ENCODE measurements at places on chromosomes 12 and 14.

DNA sequence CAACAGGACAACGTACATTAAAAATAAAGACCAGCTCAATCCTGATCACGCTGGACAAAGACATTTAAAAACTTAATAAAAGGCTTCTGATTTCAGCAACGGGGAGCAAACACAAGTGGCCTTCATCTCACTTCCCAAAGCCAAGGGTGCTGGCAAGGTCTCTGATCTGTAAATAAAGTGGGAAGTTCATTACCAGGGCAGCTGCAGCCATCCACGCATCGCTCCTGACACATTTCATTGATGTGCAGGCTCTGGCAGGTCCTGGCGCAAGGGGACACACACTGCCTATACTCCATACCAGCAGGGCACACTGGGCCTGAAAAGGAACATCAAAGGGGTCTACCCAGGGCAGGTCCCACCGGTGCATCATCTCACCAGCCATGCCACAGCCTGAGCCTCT, 51.0 kb downstream of the VWF start:
- H3K36me3 ChIP-seq, result no peaks in the 10 kb centered on the region
- no peak overlapping the region for H3K4me3 ChIP-seq
- H3K27ac ChIP-seq, result no peak overlapping the region
- H3K27me3 ChIP-seq, result no peaks in the 10 kb centered on the region

- H3K4me3 ChIP-seq, result no peak overlapping the region
- no peaks in the 10 kb centered on the region for H3K36me3 ChIP-seq
- no peak for DNase-seq
- no peak overlapping the region for H3K27ac ChIP-seq
Measured at GRCh38 chr12:4015225-4016091, 142.3 kb upstream of the PARP11 start.

DNA sequence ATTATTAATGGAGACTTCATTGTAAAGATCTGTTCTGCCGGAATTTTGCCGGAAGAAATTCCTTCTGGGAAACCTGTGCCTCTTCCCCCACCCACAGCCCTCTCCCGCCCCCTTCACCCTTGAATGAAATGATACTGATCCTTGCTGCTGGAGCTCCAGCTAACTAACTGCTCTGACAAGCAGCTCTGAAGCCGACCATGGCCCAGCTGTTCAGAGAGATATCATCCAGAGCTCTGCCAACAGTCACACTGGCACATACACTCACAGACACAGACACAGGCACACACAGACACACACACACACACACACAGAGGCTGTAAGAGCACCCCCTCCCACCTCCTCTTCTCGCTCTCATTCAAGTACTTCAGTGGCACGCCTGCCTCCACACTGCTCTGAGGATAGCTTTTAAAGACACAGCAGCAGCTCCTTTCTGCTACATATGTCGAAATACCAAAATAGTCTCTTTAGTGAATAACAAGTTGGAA, 88.6 kb downstream of the R3HDM2 start:
- H3K36me3 ChIP-seq, result no peaks in the 10 kb centered on the region
- no peak for DNase-seq
- peaks cover 14% of the 10 kb centered on the region for H3K4me1 ChIP-seq
- H3K27ac ChIP-seq, result no peak overlapping the region

DNA sequence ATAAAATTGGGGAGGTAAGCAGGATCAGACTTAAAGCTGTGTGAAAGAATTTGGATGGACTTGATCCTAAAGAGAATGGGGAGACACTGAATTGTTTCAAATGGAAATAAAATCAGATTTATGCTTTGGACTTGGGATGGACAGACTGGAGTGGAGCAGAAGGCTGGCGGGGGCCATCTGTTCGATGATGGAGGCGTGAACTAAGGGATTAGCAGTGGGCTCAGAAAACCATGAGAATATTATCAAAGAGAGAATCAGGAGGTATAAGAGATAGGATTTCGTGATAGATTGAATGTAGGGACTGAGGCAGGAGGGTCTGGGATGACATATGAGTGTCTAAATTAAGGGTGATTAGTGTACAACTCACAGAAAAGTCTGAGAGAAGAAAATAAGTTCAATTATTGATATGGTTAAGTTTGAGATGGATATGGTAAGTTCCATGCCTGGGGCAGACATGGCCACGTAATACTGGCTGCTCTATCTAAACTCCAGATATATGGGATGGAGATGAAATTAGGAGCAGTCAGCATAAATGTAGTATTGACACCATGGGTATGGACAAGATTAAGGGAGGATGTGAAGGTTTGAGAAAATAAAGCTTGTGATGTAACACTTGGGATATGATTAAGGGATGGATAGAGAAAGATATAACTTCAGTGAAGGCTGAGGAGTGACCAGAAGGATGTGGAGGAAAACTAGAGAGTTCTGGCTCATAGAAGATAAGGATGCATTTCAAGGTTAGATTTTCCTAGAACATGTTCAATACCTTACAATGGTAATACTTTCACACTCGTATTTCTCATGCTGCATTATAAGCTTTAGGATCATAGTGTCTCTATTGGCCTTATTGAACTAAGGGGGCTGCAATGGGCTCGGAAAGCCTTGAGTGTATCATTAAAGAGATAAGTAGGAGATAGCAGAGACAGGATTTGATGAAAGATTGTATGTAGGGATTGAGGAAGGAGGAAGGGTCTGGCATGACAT, 1.0 kb upstream of the TSSK4 start:
- no peak for DNase-seq
- no peaks in the 10 kb centered on the region for H3K27me3 ChIP-seq
- no peak overlapping the region for H3K27ac ChIP-seq
- no peaks in the 10 kb centered on the region for H3K4me1 ChIP-seq

GRCh38 chr14:75523771-75524171, 1.5 kb downstream of the BATF start:
- peak overlapping the region; percentile 68 for H3K4me3 ChIP-seq
- H3K4me1 ChIP-seq, result no peaks in the 10 kb centered on the region
- no peak overlapping the region for H3K27ac ChIP-seq

DNA sequence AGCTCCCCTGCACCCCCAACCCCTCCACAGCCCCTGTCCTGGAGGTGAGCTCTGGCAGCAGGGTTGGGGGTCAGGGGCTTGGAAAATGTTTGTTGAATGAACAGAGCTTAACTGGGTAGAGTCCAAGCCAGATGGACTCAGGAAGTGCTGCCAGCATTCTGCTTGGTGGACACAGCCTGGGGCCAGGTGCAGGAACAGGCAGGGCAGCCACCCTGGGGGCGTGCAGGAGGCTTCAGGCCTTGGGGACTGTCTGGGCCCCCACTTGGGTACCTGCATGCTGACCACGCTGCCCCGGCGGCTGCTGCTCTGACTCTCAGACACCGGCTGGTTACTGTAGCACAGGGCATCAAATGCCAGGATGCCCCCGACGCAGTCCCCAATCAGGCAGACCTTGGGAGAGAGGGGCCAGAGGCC, 15.7 kb downstream of the ARL6IP4 start:
- H3K27ac ChIP-seq, result no peak overlapping the region
- H3K4me1 ChIP-seq, result no peaks in the 10 kb centered on the region
- no peaks in the 10 kb centered on the region for H3K27me3 ChIP-seq
- DNase-seq, result no peak
- no peak overlapping the region for H3K4me3 ChIP-seq

DNA sequence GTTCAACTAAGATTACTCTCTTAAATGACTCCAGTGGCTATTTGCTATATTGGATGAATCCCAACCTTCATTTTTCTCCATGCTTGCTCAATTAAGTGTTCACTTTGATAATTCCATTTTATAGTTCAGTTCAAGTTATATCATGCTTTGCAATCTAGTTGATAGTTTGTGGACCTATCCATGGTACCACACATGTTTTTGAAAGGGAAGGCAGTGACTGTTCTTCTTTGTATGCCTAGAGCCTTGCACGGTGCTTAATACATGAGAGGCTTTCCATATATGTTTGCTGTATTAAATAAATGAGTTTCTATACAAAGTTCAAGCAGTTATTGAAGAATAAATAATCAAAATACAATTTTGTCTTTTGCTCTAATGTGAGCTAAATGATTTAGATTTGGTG, 391.3 kb downstream of the NELL2 start:
- DNase-seq, result no peak
- H3K4me1 ChIP-seq, result no peaks in the 10 kb centered on the region
- no peaks in the 10 kb centered on the region for H3K27me3 ChIP-seq
- no peak overlapping the region for H3K4me3 ChIP-seq

DNA sequence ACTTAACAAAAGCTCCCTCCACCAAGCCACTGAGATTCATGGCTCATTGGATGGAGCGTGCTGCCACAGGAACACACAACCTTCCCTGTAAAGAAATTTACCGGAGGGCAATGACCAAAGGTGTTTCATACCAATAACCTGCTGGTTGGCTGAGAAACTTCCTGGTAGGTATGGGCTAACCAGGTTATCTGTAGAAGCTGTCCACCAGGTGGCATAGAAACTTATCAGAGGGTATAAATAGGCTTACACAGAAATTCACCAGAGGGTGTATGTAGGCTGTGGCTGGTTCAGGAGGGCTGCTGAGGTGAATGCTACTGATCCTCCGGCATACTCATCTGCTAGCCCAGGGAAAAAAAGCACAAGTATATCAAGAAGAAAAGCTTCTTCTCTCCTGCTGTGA, 27.1 kb upstream of the MTERF2 start:
- H3K27ac ChIP-seq, result no peak overlapping the region
- H3K27me3 ChIP-seq, result no peaks in the 10 kb centered on the region
- H3K36me3 ChIP-seq, result no peaks in the 10 kb centered on the region
- H3K4me1 ChIP-seq, result no peaks in the 10 kb centered on the region
- DNase-seq, result no peak

GRCh38 chr12:47551426-47551851, 154.4 kb downstream of the RPAP3 start:
- H3K4me3 ChIP-seq, result no peak overlapping the region
- H3K36me3 ChIP-seq, result no peaks in the 10 kb centered on the region
- H3K4me1 ChIP-seq, result no peaks in the 10 kb centered on the region
- DNase-seq, result no peak
- no peaks in the 10 kb centered on the region for H3K27me3 ChIP-seq

DNA sequence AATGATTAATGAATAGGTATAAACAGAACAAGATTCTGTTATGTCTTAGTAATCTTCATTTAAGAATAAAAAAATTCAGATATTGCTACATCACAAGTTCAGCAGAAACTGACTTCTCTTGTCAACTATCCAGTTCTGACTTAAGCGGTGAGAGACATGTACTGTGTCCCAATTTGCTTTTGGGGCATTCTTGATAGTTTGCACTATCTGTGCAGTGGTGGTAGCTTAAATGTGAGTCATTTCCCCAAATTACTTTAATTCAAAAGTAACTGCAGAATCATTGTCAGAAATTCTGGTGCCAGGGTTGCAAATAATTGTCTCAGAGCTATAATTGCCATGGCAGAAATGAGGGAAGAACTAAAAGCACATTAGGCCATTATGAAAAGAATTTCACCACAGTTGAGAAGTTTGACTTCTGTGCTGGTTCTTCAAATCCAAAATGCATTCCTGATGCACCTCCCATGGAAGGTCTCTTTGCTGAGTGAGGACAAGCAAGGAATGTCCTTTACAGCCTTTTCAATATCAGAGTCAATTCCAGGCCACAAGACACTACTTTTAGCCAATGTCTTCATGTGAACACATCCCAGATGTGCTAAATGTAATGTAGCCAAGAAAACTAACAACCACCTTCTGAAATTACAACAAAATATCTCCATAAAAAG, 304.7 kb downstream of the SSPN start:
- no peaks in the 10 kb centered on the region for H3K4me1 ChIP-seq
- no peaks in the 10 kb centered on the region for H3K27me3 ChIP-seq
- H3K27ac ChIP-seq, result no peak overlapping the region

DNA sequence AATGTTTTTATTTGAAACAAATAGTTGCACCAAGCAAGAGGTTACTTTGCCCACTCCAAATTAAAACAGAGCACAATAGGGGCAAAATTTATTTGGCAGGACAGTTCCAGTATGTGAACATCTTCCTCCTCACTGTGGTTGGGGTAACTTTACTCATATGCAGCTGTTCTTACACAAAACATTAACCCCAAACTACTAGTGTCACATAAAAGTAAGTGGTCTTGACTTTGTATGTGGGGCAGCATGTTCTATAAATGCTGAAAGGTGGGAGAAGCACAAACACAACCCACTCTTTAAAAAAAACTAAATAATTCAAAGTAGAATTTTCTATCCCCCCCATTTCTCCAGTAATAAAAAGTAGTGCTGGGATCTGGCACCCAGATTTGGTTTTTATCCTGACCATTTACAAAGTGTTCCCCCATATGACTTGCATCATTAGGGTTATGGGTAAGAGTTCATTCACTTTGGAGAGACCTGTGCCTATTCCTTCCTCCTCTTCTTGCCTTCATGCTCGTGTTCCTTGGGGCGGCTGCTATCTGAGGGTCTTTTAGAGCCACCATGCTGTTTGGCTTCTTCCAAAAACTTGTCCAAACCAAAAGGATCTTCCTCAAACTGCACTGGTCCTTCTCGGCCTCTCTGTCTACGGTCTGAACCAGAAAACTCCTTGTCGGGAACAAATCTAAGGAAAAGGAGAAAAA, 9.9 kb downstream of the SLIRP start:
- DNase-seq, result no peak
- H3K27ac ChIP-seq, result no peak overlapping the region
- peaks cover 42% of the 10 kb centered on the region for H3K36me3 ChIP-seq
- no peaks in the 10 kb centered on the region for H3K4me1 ChIP-seq
- no peak overlapping the region for H3K4me3 ChIP-seq
- no peaks in the 10 kb centered on the region for H3K27me3 ChIP-seq

- H3K4me1 ChIP-seq, result peaks cover 5% of the 10 kb centered on the region
- no peak for DNase-seq
- no peaks in the 10 kb centered on the region for H3K27me3 ChIP-seq
- no peaks in the 10 kb centered on the region for H3K36me3 ChIP-seq
- H3K4me3 ChIP-seq, result no peak overlapping the region
Measured at GRCh38 chr12:27871946-27872345, 91.9 kb upstream of the MANSC4 start.

GRCh38 chr12:7101047-7101693, 7.8 kb downstream of the C1RL start:
- H3K27ac ChIP-seq, result no peak overlapping the region
- DNase-seq, result no peak
- H3K4me3 ChIP-seq, result no peak overlapping the region
- no peaks in the 10 kb centered on the region for H3K4me1 ChIP-seq
- H3K27me3 ChIP-seq, result no peaks in the 10 kb centered on the region
- peaks cover 23% of the 10 kb centered on the region for H3K36me3 ChIP-seq
